KBM-7 (cell line): ENCODE measurements at places on chromosomes 3 and 15.

GRCh38 chr3:169847896-169848295 is 21.8 kb downstream of the LRRC31 start:
- no peak for DNase-seq

- DNase-seq = no peak
Observed at GRCh38 chr15:83284559-83285283, at the start of gene BNC1. TSS of gene BNC1 (minus strand) at chr15:83284664. CDS start at chr15:83284628, 36 bp downstream.

DNA sequence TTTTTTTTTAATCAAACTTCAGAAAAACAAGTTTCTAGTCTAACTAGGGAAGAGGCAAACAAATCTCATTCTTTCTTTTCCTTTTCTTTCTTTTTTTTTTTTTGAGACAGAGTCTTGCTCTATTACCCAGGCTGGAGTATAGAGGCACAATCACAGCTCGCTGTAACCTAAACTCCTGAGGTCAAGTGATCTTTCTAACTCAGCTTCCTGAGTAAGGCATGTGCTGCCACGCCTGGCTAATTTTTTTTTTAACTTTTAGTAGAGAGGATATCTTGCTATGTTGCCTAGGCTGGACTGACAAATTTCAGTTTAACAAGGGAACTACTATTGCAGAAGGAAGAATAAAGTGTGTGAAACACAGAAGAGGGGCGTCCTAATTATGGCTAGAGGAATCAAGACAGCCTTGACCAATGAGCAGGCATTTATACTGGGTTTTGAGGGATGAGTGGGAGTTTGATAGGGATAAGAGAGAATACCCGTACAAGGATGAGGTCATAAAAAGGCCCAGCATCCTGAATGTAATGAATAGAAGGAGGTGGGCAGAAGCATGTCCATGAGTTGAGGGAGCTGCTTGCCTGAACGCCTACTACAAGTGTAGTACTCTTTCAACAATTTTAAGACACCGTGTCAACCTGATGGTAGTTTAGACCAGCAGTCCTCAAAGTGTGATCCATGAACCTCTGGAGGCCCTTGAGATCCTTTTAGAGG is 6.7 kb upstream of the ZFAND6 start:
- peak; percentile 38 for DNase-seq

GRCh38 chr3:134576831-134577230 is 74.0 kb downstream of the KY start:
- no peak for DNase-seq

GRCh38 chr15:60656885-60657284 is 177.9 kb upstream of the ICE2 start:
- no peak for DNase-seq

DNA sequence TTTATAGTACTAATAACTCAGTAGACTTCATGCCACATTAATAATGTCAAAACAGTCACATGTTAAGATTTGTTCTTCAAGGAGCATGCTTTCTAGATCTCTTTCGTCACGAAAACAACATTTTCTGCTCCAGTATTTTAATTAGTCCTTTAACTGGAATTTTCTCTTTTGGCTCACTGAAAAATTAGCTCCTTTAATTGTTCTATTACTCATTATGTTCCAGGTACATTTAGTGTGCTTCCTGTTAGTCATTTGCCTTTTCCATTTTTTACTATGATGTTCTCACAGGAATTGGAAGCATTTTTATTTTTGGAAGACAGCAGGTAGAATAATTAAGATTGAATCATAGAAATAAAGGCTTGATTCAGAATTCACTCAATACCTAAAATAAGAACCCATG is 111.2 kb downstream of the SLC9A9 start:
- DNase-seq = no peak

DNA sequence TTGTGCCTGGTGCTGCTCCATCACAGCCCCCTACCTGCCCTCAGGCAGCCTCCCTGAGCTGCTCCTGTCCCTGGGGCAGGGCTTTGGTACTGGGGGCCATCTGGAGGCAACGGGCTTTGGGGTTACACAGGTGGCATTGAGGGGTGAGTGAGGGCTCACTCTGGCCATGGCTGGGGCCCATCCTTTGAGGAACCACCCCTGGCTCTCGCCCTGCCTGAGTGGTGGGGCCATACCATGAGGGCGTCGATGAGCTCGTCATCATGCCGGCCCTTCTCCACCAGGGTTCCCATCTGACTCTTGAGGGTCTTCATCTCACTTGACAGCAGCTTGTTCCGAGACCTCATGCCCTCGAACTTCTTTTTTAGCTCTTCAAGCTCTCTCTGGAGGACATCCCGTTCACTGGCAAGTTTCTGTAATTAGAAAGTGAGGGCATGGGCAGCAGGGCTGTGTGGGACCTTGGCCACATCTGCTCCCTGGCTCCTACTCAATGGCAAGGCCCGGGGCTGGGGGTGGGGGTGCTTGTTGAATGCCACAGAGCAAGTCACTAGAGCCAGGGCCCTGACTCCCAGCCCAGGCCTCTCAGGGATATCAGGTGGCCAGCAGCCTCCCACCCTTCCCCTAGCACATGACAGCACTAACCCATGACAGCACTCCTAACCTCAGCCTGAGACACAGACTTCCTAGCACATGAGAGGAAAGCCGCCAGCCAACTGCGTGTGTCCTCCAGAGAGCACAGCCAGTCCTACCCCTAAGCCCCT is 33.5 kb downstream of the CCDC13 start:
- DNase-seq = peak; percentile 11

GRCh38 chr3:31952205-31952604 is 28.9 kb downstream of the OSBPL10 start:
- DNase-seq = no peak

DNA sequence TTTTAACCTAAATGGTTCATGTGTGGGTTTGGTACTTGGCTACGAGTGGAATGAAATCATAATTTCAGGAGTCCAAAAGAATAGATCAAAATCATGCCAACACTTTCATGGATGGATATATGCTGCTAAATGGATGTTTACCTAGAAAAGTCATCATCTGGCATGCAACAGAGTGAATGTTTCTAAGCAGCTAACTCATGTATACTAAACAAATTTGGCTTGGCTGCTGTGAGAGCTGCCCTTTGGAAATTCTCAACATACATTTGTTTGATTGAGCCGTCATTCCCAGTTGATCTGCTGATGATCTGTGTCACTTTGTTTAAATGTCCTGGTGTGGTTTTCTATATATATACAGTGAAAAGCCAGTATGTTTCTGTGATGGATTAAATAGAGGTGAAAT is 263.3 kb downstream of the MECOM start:
- no peak for DNase-seq

- no peak for DNase-seq
Observed at GRCh38 chr3:185267193-185267592, 13.3 kb upstream of the EHHADH start.

DNA sequence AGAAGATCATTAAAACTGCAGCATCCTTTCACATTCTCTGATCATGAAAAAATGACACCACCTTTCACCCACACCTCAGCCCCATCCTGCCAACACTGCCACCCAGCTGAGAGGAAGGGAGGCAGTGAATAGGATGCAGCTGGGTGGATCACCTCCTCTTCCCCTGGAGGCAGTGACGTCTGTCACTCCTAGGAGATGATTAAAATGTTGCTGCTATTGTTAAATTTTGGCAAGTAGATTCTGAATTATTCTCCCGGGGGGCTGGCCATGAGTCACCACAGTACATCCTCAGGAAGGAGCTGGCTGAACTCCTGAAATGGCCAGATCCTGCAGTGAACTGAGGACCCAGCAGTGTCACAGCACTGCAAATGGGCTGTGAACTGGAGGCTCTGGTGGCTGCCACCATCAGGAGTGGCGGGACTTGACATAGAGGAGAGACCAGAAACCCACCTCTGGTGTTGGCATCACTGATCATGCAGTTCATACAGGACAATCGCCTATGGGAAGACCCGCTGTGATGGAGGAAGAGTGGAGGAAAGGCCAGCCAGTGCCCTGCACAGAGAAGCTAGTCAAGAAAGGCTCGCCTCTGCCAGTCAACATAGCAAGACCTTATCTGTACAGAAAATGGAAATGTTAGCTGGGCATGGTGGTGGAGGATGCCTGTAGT is 199.1 kb downstream of the FAM43A start:
- DNase-seq = no peak

- no peak for DNase-seq
Observed at GRCh38 chr3:178036451-178037144, 499.6 kb upstream of the KCNMB2 start.

DNA sequence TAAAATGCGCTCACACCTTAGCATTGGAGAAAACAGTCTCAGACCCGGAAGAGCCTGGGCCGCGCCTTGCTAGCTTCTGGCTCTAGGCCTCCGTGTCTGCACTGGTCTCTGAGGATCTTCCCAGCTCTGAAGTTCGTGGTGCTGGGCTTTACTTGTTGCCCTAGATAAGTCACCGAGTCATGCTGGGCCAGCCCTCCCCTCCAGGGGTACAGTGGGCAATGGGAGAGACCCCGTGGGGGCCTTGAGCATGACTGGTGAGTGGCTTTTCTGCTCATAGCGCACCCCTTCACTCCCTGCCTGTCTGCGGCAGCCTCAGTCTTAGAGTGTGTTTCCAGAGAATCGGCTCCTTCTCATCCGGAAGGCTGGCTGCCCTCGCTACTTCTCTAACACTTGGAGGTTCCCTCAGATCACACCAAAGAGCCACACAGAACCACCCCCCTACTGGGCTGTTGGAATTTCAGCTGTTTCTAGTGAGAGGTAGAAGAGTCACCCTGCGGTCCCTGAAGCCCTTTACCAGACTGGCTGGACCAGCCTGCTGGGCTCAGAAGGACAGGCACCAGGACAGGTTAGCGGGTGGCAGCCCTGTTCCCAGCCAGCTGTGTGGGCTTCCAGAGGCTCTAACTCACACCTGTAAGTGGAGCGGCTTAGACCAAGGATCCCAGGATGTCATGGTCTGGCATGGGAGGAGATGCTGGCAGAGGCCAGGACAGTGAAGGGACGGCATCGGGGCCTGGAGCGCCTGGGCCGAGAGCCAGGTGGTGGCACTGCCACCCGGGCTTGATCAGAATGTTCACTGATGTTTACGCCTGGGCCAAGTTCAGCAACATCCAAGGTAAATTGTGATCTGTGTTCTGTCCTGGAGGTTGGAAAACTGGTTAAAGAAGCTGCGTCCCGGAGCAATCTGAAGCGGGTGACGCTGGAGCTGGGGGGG is 17.9 kb downstream of the ALDH1A3 start:
- no peak for DNase-seq

GRCh38 chr3:120160050-120160449 is 65.8 kb upstream of the GSK3B start:
- no peak for DNase-seq

DNA sequence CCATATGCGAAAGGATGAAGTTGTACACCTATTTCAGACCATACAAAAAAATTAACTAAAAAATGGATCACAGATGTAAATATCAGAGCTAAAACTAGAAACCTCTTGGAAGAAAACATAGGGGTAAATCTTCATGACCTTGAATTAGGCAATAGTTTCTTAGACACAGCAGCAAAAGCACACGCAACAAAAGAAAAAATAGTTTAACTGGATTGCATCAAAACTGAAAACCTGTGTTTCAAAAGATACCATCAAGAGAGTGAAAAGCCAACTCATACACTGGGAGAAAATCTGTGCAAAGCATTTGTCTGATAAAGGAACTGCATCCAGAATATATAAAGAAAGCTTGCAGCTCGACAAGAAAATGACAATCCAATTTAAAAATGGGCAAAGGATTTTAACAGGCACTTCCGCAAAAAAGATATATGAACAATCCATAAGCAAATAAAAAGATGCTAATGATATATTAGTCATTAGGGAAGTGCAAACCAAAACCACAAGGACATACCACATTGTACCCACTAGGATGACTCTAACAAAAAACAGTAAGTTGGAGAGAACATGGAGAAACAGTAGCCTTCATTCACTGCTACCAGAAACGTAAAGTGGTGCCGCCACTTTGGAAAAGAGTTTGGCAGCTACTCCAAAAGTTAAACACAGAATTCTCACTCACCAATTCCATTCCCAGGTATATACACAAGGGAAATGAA is 263.1 kb downstream of the ADAMTS17 start:
- DNase-seq = peak; percentile 11

DNA sequence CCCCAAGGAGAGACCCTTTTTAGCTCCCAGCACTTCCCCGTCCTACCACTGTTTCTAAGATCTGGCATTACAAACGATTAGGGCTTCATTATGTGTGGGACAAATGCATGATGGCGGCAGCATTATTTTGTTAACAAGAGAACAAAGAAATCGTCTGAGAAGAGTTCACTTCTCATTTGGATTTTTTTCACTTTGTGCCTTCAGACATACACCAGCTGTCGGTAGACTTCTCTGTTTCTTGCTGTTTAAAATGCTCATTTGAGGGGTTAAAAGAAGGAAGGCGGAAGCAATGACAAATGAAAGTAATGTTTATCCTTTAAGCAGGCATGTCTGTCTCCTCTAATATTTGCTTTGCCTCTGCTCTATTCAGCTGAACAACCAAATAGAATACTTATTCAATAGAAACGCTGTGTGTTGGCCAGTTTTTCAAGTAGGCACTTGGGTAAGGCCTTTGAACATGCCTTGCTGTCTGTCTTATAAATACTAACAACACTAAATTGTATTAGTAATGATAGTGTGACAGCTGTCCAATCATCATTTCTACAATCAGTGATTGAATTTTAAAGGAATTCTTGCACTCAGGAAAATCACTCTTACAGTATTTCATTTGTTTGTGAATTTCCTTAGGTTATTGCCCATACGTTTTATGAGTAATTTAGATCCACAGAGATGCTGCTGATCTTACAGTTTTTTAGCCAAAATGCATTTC is 382.4 kb downstream of the IL5RA start:
- DNase-seq = no peak

DNA sequence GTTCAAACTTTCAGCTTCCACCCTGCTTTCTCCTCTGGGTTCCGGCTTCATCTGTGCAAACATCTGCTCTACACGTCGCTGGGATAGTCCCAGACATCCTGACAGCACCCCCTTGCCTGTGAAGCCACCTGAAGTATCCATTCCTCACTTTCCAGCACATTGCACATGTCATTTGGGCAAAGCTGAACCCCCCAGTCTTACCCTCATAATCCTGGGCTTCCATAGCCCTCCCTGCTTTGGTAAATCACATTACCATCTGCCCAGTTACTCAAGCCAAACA is 42.5 kb downstream of the STARD5 start:
- DNase-seq = no peak
